ENCODE measurements at places on chromosomes 13 and 19.

- no peak for DNase-seq
These were observed 12.2 kb upstream of the CCDC97 start for GRCh38 chr19:41297628-41298347.

DNA sequence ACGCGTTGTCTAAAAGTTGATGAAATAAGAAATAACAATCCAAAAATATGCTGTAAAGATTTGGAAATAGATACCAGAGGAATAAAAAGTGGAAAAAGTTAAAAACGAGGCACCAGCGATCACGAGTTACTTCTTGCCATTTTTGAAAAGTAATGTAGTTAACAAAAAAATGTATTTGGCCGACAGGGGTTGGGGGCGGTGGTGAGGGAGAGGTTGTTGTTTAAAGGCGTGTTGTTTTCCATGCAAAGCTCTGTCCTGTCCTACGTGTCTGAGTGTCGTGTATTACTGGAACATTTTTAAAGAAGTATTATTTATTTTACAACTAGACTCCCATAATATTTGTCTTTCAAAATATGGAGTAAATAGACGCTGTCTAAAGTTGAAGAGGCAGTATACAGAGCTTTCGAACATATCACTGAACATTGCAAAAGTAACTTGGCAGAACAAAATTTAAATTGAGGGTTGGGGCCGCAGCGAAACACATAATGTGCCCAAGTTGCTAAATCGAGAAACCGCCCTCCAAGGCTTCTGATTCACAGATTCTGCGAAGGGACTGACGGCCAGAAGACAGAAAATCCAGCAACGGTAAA lies 823 bp downstream of the FBXO17 start:
- no peak for DNase-seq

GRCh38 chr19:2623798-2624197 lies 78.7 kb downstream of the GNG7 start:
- no peak for DNase-seq

DNA sequence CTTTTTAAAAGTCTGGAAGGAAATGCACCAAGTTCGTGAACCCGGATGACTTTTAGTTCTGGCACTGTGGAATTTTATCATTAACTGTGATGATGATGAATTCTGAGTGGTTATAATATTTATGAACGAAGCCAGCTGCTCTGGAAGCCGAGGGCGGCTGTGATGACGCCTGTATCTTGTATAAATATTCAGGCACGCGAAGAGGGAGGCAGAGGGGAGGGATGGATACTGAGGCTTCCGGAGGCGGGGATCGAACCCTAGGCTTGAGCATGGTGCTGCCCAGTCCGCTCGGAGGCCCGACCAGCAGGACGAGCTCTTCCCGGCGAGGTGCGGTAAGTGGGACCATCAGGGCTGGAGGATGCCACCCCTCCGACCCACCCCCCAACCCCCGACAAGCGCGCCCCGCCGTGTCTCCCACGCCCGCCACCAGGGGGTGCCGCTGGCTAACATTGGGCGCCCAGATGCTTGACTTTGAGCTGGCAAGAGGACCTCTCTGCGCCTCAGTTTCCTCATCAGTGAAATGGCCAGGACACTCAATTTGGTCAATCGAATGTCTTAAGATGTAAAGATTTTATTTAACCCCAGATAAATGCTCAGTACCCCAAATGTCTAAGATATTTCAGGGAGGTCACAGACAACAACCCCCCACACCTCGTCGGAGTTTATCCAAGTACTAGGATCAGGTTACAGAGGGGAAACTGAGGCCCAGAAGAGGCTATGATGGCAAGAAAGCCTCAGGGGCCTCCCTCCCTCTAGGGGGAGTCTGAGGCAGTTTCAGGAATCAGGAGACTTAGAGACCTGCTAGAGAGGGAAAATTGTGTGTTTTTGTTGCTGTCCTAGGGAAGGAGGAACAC lies 4.5 kb upstream of the RAB3A start:
- DNase-seq, result no peak

DNA sequence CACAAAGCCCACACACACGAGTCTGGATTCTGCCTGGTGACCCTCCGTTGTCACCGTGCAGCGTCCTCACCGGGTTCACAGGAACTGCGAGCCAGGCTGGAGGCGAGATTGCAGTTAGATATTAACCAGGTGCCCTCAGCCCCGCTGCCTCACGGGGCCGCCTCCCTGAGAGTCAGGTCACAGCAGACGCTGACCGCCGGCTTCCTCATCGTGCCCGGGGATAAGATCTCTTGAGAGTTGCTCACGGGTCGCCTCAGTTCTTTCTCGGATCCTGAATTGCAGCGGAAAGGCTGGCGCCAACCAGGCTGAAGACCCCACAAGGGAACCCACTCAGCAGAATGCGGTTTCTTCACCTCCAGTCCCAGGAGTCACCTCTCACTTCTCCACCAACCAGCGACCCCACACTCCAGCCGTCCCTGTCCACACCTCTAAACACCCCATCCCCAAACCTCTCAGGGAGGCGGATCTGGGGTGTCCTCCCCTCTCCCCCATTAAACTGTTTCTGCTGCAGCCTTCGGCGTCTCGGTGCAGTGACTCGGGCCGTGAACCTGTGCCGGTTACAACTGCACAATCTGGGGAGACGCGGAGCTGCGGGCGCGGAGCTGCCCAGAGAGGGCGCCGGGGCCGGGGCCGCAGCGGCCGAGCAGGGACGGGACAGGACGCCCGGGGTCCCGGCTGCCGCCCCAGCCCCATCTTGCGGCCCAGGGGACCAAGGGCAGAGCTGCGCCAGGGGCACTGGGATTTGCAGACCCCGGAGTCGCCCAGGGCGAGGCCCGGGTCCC lies 591 bp downstream of the ZNF823 start:
- DNase-seq, result no peak

DNA sequence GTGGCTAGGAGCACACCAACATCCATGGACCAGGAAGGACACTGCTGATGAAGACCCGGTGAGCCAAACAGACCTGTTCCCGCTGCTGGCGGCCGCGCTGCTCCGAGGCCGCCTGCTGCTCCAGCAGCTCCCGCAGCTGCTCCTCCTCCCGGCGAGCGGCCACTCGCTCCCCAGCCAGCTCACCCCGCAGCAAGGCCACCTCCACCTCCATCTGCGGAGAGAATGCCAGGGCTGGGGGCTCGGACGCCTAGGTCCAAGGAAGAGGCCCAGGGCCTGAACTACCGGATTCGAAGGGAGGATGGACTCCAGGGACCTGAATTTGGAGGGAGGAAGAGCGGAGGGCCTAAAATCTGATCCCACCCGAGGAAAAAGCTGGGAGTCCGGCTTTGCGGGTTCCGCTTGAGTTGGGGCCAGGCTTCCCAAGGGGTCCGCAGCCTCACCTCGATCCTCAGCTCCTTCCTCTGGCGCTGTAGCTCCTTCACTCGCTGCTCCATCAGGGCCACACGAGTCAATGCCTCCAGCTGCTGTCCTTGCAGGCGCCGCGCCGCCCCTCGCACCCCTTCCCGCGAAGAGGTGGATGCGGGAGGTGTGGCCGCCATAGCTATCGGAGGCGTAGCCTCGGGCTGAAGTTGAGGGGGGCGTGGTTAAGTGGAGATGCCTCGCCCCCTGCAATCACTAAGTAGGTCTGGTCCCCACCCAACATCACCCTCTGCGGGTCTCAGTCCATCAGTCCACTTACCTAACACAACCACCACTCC lies 2.7 kb downstream of the PHLDB3 start:
- DNase-seq, result no peak

- DNase-seq, result no peak
These were observed 226.0 kb downstream of the NALCN start for GRCh38 chr13:101190337-101190736.

- no peak for DNase-seq
These were observed 966 bp downstream of the JUNB start for GRCh38 chr19:12792051-12792852.

DNA sequence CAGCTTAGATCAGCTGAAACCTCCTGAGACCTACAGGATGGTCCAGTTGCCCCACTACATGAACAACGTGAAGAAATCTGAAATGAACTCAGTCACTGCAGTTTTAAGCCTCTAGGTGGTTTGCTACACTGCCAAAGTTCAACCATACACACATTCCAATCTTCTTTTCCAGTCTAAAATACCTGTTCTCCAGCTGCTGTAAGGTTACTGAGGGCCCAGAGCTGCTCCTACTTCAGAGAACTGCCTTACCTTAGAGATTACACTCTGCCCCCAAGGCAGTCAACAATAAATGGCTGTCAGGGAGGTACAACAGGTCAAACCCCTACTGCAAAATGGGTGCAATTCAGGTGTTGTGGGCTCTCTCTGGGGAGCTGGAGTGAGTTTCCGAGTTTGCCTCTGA lies 154.1 kb upstream of the MIR17HG start:
- no peak for DNase-seq

DNA sequence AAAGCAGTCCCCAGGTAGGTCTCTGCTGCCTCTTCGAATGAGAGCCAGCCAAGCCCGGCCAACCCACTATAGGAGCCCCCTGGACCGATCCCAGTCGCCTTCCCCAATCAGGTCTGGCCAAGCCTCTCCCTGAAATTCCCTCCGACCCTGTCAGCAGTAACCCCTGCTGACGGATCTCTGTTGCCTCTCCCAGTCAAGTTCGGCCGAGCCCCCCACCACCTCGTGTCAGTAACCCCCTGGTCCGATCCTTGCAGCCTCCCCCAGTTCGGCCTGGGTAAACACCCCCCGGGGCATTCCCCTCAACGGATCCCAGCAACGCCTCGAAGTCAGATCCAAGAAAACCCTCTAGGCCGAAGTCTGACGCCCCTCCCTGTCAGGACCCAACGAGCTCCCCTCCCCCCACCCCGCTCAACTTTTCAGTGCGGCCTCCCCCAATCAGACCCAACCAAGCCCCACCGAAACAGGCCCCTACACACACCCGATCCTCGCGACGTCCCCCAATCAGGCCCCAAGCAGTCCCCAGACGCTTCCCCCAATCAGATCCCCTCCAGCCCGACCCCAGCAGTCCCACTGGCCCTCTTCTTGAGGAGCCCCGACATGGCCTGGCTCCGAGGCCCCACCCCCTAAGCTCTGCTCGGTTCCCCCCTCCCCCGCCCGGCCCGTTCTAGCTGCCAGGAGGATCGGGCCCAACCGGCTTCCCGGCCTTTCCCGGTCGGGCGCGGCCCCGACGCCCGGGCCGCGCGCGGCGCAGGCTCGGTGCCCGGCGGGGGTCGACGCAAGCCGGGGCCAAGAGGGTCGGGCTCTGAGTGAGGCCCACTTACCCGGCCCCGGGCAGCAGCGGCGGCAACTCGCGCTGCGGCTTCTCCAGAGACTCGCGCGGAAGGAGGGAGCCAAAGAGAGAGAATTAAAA lies 1.8 kb downstream of the TNPO2 start:
- DNase-seq, result no peak

DNA sequence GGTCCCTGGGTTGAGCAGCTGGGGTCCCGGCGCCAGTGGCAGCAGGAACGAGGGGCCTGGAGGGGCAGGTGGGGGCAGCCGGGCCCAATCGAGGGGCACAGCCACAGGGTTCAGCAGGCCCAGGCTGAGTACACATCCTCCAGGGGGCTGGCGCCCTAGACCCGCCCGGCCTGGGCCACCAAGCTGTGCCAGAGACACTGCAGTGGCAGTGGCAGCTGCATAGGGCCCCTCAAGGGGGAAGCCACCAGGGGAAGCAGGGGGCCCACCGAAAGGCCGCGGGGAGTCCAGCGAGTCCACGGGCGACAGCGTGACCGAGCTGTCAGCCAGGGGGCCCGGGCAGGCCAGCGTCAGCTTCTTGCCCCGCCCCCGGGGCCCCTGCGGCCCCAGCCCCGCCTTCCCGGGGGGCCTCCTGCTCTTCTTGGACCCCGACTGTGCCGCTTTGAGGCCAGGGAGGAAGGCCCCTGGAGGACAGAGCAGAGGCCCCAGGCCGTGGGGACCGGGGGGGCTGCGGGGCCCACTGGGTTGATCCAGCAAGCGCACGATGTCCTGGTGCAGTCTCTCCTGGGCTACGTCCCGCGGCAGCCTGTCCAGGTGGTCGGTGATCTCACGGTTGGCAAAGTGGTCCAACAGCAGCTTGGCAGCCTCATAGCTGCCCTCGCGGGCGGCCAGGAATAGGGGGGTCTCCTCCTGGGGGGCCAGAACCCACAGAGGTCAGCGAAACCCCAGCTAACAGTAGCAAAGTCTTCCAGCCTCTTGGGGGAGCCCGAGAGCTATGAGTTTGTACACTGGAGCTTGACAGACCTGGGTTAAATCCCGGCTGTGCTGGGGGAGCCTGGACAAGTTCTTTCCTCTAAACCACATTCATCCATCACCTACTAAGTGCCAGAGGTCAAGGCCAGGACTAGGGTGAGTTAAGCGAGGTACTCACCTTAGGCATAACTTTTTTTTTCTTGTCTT lies 39.5 kb downstream of the NOTCH3 start:
- DNase-seq, result no peak

GRCh38 chr13:48831248-48831647 lies 144.5 kb upstream of the FNDC3A start:
- no peak for DNase-seq

DNA sequence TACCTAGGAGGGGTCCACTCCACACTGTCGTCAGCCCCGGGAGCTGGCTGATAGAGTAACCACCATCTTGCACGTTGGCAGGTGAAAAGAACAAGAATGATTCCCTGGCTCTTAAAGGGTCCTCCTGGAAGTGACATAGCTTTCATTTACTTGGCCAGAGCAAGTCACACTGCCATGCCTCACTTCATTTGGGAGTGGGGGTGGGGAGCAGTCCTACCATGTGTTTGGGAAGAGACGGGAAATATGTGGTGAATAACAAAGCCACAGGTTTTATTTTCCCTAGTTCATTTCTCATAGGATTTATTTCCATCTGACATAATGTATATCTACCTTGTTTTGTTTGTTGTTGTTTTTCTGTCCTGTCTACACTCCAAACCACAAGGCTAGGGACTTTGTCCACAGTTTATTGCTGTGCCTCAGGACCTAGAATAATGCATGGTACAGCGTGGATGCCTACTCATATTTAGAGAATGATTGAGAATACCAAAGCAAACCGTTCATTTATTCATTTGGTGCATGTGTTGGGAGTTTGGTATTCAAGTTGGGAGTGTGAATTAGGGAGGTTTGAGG lies 26.8 kb downstream of the UBAC2 start:
- no peak for DNase-seq

GRCh38 chr13:112828082-112828699 lies 138.4 kb downstream of the ATP11A start:
- DNase-seq, result no peak

- DNase-seq, result no peak
These were observed 313.3 kb downstream of the DCLK1 start for GRCh38 chr13:35817642-35818607.

GRCh38 chr13:105442949-105443699 lies 1092.3 kb downstream of the EFNB2 start:
- DNase-seq, result peak; percentile 99

DNA sequence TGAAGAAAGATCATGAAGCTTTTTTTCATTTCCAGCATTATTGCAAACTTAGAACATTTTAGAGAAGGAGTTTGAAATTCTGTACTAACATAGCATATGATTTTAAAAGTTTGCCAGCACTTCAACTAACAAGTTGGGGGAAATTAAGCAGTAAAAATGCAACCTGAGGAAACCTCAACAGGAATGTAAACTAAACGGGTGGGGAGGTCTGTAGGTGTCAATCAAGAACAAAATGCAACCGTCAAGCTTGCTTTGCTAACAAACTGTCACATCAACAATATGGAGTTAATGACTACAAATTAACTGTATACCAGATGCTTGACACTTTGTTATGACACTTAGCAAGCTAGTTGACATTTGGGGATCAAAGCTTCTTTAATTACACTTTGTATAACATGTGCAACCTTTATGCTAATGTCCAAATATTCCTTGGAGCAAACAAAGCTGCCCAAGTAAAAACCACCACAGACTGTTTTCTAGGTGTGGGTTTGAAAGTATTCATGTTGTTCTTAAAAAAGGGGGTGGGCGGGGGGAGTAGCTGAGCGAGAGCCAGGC lies 52.1 kb downstream of the DACH1 start:
- no peak for DNase-seq

GRCh38 chr13:77600701-77601100 lies 65.2 kb downstream of the SCEL start:
- DNase-seq, result no peak
